ENCODE measurements at places on chromosomes 4 and X.
A peak's percentile ranks its signal among the peaks of the same experiment; 100 is the strongest.

GRCh38 chr4:30258949-30259348 lies 461.2 kb upstream of the PCDH7 start:
- no peak for DNase-seq

GRCh38 chr4:48255959-48256342 lies 13.7 kb downstream of the TEC start:
- DNase-seq = no peak

DNA sequence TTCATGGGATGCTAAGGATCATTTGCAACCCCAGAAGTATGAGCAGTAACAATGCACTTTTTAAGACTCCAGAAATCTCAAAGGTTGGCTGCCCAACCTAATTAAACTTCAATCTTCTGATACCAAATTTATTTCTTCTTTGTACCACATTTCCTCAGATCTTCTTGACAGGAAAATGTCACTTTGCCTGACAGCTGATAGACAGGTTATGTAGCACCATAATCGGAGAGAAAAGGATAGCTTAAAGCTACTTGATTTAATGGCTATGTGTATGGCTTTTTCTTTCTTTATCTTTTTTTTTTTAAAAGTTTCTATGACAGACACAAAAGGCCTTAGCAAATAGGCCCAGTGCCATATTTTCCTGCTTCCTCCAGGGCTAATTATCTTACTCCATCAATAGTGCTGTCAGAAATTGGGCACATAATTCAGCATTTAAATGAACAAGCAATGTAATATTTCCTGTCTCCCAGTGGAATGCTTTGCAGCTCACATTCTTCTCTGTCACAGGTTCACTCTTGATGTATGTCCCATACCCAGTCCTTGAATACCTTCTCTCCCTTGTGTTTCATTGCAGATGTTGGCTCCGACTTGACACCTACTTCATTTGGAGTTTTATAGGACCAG lies 795.7 kb downstream of the ADGRL3 start:
- no peak for DNase-seq

DNA sequence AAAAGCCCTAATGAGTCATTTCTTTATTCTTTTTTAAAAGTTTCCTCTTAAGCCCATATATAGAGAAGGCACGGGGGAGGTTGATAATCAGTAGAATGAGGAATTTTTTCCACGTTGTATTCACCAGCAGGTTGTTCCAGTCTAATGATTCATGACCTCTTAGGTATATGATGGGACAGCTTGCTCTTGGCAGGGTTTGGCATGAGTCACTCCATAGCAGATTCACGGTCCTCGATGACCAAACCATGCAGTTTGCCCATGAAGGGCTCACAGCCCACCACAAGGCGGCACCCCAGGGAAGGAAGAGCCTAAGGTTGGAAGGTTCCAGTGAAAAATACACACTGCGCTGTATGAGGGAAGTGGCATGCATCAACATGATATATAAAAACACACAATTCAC lies 623.8 kb upstream of the DIPK2B start:
- DNase-seq = no peak

DNA sequence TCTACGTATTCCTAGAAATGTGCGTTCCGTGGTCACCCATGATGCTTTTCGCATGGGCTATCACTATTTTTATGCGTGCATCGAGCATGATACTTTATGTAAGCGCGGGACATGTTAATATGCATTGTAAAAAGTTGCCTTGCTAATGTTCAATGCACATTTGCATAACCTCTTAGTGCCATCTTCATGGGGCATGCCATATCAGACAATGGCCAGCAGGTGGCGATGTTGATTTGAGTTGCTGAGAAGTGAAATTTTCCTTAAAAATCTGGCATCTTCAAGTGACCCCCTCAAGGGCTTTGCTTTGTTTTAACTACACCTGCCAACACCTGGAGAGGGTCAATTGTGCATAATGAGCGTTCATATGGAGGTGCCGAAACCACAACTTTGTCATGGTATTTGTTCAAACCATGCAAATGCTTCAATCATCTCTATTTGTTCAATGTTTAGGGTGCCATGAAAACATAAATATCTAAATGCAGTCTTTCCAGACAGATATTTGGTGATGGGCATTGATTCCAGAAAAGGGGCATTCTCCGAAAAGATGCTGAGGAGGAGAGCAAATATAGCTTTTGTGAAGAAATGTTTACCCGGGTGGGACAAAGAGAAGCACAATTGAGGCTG lies 833.9 kb upstream of the PRKX start:
- DNase-seq = peak; percentile 21

GRCh38 chr4:17489721-17490120 lies 22.2 kb downstream of the QDPR start:
- no peak for DNase-seq

DNA sequence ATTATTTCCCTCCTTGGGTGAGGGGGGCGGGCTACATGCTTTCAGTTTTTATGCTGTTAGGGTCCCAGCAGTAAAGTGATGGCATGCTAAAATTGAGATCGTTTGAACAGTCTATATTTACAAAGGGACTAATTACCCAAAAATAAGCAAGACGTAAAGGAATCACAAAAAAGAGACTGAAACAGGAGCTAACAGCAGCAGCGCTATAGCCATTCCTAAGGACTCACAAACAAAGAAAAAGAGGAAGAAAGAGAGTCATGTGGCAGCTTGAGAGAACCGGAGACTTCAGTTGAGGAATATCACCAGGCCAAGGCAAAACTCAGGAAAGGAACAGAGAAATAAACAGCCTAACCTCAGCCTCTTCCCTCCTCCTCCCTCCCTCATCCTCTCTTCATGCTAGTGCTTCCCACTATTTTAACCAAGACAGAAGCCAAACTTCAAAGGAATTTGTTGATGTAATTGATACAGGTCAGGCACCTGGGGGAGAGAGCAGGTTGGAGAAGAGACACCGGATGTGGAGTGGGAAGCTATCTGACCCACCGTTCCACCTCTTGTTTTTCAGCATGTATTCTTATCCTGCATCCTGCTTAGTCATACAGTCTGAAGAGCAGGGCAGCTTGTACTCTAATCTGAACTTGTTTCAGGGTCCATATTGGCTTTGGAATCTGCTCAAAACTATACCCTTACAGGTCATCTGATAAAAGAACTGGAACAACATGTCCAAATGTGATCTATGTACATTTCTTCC lies 383.7 kb downstream of the NAF1 start:
- no peak for DNase-seq

DNA sequence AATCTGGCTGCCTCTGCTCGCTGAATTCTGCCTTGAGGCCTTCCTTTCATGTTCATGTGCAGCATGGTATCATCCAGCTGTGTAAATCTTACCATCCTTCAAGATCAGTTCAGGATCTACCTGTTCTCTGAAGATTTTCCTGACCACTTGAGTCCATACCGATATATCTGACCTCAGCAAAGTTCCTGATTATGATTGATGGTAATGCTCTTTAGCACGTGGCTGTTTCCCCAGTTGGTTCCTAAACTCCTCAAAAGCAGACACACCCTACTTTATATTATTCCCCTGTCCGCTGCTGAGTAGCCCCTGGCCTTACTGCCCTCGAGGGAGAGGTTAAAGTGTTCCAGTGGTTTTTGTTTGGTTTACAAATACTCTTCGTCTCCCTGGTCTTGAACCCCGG lies 20.0 kb downstream of the GALNT7 start:
- no peak for DNase-seq

DNA sequence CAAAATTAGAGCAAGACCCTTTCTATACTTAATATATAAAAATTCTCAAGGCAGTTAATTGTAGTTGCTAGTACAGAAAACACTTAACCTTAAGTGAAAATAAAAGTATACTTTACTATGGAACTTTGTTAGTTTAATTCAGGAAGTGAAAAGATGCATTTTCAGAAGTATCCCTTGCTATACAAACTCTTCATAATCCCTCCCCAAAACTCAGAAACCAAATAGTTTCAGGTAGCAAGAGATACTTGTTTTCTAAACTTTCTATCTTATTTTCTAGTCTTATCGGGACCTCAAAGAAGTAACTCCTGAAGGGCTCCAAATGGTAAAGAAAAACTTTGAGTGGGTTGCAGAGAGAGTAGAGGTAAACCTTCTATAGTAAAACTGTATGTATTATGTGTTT lies 14.3 kb downstream of the PAICS start:
- DNase-seq = no peak

DNA sequence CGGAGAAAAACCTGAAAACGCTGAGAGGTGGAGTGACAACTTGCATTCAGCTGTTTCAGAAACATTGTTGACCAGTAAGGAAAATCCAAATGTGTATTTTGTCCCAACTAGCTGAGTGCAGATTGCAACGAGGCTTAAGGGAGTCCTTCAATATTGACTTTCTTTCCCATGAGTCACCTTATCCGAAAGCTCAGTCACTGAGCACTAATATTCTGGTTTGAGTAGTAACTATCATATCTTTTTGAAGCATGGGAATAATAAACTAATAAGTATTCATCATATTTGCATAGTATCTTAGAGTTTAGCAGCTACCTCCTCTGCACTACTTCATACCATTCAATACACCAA lies 604.3 kb downstream of the PACRGL start:
- DNase-seq = no peak

DNA sequence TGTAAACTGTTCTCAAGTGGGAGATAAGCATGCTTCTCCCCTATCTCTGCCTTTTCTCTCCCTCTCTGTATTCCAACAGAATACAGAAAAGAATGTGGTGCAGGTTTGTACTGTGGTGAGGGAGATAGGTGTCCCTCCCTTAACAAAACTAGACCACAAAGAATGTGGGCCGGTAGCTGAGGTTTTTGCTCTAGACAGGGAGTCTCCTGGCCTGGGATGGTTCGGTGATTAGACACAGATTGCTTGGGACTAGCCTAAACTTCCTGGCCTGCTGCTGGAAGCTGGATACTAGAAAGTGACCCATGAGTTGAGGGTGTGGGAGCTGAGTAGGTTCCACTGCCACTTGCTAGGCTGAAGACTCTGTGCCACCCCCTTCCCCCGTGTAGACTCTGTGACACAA lies 143.0 kb downstream of the CXXC4 start:
- DNase-seq = no peak

GRCh38 chr4:2785613-2786012 lies 7.3 kb upstream of the SH3BP2 start:
- DNase-seq = peak; percentile 38

GRCh38 chr4:182488896-182489295 lies 245.7 kb downstream of the TENM3 start:
- no peak for DNase-seq

- DNase-seq = no peak
These were observed 3.1 kb upstream of the FGB start for GRCh38 chr4:154559494-154560418.

- DNase-seq = no peak
These were observed 13.7 kb upstream of the HTRA3 start for GRCh38 chr4:8255698-8256441.

DNA sequence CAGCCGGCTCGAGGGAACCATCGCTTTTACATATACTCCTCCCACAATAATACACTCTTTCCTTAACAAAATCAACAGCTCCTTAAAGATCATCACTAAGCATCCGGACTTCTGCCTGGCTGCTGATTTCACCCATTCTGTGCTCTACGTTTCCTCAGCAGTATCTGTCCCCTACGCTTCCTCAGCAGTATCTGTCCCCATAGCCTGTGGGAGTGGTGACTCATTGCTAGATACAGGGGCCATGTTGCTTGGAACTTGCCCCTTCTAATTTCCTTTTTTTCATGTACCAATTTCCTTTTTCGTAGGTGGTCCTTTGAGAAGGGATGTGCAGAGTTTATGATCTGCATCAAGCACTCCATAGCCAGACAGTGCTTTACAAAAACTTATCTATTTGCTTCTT lies 18.6 kb downstream of the MAP3K15 start:
- DNase-seq = no peak

DNA sequence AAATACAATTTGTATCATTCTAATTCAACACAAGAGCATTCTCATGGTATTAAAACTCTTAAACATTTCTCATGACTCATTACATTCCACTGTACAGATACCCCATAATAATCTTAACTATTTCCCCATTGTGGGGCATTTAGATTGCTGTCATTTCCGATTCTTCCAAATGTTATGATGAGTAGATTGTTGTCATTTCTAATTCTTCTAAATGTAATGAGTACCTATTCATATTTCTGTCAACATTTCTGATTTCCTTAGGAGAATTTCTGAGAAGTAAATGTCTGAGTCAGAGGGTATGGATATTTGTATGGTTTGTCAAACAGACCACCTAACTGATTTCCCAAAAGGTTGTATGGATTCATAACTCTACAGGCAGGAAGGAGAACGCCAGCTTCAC lies 8.3 kb downstream of the S100G start:
- no peak for DNase-seq

- DNase-seq = no peak
These were observed 19.5 kb downstream of the SAT1 start for GRCh38 chrX:23802431-23802830.

DNA sequence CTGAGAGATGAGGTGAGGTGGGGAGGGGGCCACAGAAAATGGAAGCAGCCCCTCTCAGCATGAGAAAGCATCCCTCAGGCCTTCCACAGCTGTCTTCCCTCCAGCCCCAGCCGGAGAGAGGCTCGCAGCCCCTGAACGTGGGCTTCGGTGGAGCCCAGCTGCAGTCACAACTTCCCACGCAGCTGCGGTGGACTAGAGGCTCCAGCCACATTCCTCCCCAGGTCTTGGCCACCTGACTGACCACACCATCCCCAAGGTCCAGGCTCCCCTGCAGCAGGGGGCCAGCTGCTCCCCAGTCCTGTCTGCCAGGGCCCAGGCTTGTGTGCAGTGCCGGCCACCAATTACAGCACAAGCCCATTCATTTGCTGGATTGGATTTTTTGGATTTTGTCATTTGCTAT lies 212.3 kb upstream of the BCOR start:
- DNase-seq = no peak

DNA sequence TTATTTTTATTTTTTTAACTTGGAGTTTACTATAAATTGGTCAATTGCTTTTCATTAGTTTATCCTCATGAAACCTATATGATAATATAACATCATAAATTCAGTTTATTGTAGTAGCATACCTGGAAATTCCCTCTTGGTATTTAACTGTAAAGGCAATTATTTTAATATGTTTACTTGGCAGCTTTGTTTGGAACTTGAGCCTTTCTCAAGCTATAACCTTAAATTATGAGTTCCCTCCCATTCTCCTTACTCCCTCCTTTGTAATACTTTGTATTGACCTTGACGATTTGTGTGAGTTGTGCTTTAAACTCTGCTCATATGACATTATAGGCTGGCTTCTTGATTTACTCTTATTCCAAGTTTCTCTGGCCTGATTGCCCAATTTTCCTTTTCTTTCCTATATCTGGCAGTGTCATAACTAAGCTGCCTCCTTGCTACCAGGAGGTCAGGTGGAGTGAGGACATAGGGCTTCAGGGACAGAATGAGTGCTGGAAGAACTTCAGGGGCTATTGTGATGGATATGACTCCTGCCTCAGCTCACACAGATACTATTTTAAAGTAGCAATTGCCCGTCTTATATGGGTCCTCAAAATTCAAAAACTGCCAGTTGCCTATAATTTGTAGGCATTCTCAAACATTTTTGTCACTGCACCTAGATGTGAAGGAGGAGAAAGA lies 77.7 kb downstream of the RAP1GDS1 start:
- DNase-seq = no peak
